Activated CD4-positive, alpha-beta T cell treated with anti-CD3 and anti-CD28 coated beads, Interleukin-2, amount 50 U/mL, for 16 hours (primary cell): ENCODE measurements at places on chromosomes 1 and 21.

GRCh38 chr1:226134170-226135058 is 52.1 kb downstream of the ACBD3 start:
- DNase-seq, result no peak

DNA sequence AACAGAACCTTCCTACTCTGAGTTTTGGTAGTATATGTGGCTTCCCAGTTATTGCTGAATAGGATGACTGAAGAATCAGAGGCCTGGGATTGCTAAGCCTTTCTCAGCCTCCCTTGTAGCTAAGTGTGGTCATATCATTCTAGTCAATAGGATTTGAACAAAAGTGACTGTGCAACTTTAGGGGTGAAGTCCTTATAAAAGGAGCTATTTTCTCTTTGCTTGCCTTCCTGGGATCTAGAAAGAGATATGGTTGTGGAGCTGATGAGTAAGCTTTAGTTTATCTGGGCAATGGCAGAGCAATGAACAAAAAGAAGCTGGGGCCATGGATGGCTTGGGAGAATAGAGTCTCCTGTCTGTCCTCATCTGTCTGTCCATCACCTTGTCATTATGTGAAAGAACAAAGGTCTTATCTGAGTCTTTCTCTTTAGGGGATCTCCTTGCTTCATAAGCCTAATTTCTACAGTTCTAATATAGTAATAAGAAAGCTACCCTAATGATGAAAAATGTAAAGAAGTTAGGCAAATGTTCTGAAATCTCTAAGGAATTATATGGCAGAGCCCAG is 91.5 kb downstream of the TENT5C start:
- DNase-seq, result no peak

DNA sequence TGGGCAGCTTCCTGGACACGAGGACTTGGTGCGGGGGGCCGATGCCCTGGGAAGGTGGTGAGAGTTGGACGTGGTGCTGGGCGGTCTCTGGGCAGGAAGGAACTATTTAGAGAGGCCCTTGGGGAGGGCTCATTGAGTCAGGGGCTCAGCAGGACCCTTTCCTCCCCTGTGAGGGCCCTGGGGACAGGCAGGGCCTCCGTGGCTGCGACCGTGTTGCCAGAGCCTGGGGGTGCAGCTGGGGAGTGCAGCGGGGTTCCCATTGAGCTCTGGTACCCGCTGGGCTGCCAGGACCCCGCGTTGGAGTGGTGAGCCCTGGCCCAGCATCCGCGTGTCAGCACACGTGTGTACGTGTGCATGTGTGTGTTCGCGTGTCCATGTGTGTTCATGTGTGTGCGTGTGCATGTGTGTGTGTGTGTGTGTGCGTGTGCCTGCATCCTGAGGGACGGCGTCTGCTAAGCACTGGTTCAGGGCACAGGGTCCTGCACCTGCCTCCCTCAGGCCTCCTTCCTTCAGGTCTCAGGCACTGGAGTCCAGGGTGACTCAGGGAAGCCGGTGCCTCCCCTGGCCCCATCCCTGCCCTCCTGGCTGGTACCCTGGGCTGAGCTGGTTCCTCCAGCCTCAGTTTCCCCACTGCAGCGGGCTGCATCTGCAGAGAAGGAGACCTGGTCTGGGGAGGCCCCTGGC is 10.7 kb downstream of the RNF223 start:
- DNase-seq, result no peak

DNA sequence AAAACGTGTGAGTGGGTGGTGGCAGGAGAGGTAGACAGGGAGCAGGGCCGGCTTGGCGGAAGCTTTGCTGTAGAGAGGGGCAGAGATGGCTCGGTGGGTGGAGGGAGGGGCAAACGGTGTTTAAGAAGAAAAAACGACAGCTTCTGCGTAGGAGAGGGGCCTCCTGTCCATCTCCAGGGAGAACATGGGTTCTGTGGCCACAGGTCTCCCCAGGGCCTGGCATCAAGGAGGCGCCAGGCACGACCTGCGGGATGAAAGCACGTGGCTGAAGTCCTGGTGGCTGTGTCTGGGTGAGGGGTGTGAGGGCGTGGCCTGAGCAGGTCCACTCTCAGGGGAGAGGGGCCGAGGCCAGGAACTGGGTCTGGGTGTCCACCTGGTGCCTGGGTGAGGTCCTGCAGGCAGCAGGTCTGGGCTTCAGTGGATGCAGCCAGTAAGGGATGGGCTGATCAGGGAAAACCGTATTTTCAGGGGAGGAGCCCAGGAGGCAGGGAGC is 940 bp upstream of the PRKCZ start:
- DNase-seq, result no peak

- no peak for DNase-seq
Measured at GRCh38 chr1:202029727-202030126, 19.3 kb downstream of the ELF3 start.

DNA sequence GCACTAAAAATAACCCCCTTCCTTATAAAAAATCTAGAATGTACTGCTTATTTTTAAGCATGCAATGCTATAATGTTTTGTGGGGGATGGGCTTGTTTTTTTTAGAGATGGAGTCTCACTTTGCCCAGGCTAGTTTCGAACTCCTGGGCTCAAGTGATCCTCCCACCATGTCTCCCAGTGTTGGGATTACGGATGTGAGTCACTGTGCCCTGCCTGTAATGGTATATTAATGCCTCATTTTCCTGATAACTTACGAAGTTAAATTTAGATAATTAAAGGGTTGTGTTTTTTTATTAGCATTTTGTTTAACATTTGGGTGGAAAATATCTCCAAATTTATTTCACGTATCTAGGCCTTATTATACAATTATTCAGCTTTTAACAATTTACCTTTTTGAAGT is 6.5 kb downstream of the RNF11 start:
- DNase-seq, result no peak

DNA sequence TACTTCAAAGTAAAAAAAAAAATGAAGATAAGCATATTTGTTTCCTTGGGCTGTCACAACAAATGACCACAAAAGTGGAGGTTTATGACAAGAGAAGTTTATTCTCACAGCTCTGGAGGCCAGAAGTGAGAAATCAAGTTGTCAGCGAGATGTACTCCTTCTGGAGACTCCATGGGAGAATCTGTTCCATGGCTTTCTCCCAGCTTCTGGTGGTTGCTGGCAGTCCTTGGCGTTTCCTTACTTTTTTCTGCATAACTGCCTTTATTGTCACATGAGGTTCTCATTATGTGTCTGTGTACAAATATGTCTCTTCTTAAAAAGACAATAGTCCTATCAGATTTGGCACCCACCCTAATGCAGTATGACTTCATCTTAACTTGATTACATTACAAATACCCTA is 398.3 kb downstream of the KCNT2 start:
- no peak for DNase-seq

GRCh38 chr1:67558449-67559193 is 126.4 kb upstream of the GADD45A start:
- DNase-seq, result no peak

- DNase-seq, result no peak
Measured at GRCh38 chr1:36524359-36525062, 41.8 kb upstream of the CSF3R start.

DNA sequence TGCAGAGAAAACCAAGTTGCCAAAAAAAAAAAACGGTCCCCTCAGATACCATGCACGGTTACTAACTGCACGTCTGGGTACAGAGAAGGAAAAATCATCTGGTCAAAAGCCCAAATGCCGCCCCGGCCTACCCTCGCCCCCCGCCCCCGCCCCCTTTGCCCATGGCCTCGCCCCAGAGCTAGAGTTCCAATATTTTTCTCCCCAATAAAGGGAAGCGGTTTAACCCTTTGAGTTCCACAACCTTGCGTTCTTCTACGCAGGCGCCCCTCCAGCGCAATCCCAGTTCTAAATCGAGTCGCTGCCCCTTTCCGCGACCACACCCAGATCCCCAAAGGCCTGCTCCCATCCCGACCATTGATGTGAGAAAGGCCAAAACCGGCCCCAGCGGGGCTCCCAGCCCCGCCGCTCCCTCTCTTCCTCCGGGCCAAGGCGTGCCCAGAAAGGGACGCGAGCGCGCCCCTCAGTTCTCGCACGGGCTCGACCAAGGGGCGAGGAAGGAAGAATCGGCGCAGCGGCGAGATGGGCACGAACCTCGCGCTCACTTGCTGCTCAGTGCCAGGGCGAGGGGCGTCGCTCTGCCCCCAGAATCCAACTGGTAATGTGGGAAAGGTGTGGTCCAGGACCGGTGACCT is 797 bp downstream of the WDR47 start:
- peak; percentile 32 for DNase-seq
